ENCODE measurements at places on chromosomes 7 and 10.

DNA sequence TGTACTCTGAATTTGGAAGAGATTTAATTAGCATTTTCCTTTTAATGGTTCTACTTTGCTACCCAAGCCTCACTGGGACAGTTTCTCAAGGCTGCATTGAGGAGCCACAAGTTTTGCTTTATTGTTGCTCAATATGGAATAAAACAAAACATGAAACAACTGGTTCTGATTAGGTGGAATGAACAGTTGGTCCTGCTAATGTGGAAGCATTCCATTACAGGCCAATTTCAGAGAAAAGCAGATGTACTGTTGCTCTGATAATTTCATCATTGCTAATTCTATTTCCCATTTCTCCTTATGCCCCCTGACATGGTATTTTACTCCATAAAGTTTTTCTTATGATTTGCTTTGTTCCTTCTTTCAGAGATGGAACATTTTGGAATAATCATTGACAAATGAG is 66.0 kb upstream of the PAPSS2 start:
- DNase-seq, result no peak

DNA sequence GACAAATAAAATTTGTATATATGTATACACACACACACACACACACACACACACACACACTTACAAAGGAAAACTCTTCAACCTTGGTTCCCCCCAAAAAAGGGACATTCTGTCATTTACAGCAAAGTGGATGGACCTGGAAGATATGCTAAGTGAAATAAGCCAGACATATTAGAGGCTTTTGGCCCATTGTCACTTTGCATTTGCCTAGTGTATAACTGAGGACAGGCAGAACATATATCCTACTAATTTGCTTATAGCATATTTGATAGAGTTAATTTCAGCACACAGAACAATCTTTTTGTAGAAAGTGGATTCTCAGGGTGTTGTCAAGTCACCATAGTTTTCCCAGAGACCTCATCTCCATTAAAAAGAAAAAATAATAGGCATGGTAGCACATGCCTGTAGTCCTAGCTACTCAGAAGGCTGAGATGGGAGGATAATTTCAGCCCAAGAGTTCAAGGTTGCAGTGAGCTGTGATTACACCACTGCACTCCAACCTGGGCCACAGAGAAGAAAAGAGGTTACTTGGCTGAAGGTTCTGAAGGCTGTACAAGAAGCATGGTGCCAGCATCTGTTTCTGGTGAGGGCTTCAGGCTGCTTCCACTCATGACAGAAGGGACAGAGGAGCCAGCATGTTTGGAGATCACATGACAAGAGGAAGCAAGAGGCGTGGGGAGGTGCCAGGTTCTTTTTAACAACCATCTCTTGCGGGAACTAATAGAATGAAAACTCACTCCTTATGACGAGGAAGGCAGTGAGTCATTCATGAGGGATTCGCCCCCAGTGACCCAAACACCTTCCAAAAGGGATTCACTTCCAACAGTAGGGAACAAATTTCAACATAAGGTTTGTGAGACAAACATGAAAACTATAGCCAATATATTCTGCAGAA is 135.6 kb downstream of the TMEM168 start:
- DNase-seq, result no peak

DNA sequence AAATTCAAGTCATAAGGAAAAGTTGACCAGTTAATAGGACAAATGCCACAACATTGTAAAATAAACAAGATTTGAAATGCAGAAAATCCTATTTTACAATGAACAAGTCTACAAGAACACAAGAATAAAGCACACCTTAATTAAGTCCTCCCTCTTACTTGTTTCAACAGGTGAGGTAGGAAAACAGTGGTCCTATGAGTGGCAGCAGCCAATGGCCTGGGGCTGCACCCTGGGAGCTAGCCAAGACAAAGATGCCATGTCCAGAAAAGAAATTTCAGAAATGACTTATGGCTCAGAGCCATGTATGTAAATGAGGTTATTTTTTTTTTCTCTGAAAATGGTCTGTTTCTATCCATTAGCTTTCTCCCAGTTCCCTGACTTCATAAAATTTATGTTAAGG is 14.3 kb downstream of the KLLN start:
- DNase-seq, result no peak

DNA sequence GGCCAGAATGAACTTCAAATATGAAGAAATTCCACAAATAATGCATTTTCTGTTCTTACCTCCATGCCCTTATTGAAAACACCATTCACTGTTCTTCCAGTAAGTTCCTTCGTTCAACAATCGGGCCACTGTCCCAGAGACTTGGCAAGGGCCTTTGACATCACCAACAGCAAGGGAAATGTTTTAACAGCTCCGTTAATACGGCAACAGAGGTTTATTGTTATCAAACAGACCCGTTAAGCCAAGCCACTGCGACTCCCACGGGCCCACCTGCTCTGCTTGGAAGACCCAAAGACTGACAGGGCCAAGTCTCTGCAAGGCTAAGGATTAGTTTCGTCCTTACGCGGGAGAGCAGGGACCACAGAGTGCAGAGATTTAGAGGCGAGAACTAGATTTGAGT is 43.4 kb upstream of the LYZL1 start:
- no peak for DNase-seq

- DNase-seq, result no peak
Measured at GRCh38 chr7:92639213-92639896, 49.2 kb upstream of the FAM133B start.

DNA sequence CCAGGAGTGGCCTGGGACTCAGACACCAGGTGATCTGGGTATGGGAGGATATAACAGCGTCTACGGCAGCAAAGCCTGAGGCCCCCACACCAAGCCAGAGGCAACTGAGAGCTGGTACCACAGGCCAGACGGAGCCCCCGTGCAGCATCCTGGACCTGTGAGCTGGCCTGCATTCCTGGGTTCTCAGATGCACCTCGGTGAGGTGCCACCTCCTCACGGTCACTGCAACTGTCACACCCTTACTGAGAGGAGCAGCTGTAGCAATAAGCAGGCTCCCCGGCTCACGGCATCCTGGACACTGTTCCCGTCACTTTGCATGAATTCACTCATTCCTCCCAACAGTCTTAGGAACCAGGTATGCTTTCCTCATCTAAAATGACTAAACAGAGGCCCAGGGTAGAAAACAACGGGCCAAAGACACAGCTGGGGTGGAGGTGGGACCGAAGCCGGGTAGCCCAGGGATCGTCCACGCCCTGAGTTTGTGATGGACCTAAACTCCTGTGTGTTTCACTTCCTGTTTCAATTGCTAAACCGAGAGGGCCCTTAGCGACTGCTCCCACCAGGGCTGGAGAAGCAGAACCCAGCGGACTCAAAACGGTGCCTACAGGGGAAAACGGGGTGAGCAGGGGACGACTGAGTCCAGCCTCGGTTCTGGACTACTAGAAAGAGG is 98.7 kb downstream of the CTBP2 start:
- no peak for DNase-seq

- DNase-seq, result no peak
Measured at GRCh38 chr7:131208777-131209176, 118.9 kb upstream of the MKLN1 start.

GRCh38 chr7:44218418-44219201 is 17.8 kb downstream of the YKT6 start:
- DNase-seq, result no peak

DNA sequence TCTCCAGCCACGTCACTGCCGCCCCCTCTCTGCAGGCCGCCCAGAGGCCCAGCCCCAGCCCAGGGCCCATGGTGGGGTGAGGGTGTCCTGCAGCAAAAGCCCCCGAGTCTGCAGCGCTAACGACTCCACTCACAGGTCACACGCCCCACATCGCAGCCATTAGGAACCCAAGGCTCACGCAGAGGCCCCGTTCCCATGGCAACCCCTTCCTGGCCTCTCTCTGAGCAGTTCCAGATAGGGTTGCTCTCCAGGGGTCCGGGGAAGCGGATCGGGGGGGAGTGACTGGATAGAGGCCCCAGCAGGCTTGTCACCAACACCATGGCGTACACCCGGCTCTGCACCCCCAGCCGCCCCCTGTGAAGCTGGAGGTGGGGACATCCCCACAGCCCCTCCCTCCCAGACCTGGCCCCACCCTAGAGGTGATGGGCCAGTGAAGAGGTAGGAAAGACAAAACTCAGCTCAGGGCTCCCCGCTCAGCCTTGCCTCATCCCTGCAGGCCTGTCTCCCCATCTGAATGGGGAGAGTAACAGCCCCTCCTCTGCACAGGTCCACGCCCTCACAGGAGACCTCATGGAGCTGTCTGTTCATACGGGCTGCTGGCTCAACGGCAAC is 41.2 kb downstream of the TNRC18 start:
- no peak for DNase-seq

GRCh38 chr7:156906200-156906649 is 13.2 kb upstream of the LMBR1 start:
- DNase-seq, result no peak

DNA sequence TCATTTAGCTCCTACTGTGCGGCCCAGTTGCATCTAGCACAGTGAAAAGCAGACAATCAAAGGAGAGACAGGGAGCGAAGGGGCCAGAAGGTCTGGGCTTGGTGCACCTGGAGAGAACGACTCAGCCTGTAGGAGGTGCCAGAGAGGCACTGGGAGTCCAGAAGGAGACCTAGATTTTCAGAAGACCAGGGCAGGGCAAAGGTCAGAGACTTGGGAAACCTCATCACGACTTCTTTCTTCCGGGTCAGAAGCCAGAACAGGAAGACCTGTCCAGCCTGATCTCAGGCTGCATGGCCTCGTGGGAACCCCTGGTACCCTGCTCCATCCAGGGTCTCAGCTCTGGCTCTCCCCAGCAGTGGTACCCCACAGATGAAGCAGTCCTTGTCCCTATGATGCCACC is 5.2 kb downstream of the AGAP3 start:
- DNase-seq, result no peak

GRCh38 chr10:119136084-119136483 is 29.4 kb downstream of the SFXN4 start:
- no peak for DNase-seq

GRCh38 chr10:128422999-128423398 is 296.8 kb upstream of the MKI67 start:
- DNase-seq, result no peak

DNA sequence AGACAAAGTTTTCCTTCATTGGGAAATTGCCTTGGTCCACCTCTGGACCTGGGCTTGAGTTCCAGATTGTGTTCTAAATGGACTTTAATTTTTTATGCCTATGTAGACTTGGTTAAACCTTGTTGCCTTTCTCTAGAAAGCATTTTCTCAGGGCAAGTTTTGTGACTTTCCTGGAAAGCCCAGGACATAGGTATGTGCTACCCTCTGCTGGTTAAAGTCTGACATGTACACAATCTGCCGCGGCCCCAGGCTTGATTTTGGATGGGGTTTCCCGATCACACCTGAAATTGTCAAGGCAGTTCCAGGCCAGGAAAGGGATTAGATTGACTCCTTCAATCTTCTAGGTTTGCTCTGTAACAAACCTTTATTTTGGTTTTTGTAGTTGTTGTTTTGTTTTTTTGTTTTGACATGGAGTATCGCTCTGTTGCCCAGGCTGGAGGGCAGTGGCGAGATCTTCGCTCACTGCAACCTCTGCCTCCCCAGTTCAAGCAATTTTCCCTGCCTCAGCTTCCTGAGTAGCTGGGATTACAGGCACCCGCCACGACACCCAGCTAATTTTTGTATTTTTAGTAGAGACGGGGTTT is 14.1 kb upstream of the AKR1B10 start:
- no peak for DNase-seq

DNA sequence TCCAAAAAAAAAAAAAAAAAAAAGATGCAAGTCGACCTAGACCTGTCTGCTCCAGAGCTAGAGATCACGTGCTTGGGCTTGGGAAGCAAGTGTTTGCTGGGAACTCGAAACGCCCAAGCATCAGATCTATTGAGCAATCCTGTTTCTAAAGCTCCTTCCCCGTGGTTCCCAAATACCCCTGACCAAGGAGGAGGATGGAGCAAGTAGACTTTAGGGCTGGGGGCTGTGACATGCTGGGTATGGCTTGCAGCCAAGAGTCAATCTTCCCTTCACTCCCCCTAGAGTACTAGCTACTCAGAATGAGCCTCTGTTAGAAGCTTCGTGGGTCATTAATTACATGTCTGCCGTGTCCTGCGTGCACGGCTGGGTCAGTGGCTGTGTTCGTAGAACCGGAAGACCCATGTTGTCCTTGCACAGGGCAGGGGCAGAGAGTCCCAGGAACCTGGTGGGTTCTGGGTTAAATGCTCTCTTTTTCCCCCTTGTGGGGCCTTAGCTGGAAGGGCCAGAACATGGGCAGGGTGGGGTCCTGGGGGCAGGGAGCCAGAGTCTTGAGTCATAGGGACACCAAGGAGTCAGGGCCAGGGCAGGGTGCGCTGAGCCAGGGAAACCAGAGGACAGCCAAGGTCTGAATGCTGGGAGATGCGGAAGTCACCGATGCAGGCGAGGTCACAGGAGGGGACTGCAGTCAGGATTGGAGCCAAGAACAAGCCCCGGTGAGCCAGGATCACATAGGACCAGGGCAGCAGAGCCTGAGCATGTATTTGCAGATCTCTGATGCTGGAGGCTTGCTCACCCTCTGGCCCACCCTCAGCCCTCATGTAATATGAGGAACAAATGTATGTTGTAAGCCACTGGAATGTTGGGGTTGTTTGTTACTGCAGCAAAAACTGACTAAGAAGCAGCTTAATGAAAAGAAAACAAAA is 34.6 kb upstream of the TPST1 start:
- no peak for DNase-seq

DNA sequence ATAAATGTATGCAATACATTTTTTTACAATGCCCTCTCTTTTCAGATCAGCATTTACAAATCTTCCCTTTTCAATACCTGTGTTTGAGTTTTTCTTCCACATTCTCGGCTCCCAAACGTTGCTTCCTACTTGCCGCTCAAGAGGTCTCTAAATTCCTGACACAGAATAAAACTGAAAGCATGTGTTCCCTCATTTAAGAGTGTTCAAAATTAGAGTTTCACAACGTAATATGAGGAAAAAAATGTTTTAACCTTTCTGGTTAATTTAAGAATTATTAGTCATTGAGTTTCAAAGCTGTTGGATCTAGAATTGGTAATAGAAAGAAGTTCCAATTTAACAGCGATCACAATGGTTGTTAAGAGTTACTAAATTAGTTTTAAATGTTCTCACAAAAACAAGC is 100.4 kb downstream of the ARID5B start:
- no peak for DNase-seq

GRCh38 chr10:78023741-78024140 is 5.6 kb downstream of the POLR3A start:
- DNase-seq, result no peak

- no peak for DNase-seq
Measured at GRCh38 chr7:99860281-99861127, 16.3 kb downstream of the OR2AE1 start.

- no peak for DNase-seq
Measured at GRCh38 chr7:1817061-1817712, 147.1 kb downstream of the ELFN1 start.

DNA sequence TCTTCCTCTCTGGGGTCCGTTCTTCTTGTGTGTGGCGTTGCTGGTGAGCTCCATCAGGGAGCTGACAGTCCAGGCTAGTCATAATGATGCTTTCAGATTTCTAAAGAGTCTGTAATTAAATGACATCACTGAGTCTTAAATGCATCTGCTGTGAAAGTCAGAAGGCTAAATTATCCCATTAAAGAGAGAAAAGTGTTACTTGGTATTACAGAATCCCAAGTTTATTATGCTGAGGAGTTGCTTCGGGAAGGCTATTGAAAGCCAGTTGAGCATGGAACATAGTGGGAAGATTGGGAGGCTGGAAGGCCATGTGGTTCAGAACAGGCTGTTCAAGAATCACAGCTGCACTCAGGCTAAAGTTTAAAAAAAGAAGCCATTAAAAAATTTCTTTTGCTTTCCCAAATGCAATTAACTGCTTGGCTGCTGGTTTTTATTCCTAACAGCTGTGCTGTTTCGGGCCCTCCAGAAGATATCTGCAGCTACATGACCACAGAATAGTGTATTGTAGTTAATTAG is 342.6 kb upstream of the LRGUK start:
- DNase-seq, result no peak

Measured in activated CD4-positive, alpha-beta T cell treated with anti-CD3 and anti-CD28 coated beads for 24 hours (primary cell).